Activated gamma-delta T cell treated with anti-CD3 and anti-CD28 coated beads, Interleukin-2, amount 50 U/mL, for 16 hours (primary cell): ENCODE measurements at places on chromosomes 12 and 14.

- no peak for DNase-seq
These were observed 2.4 kb downstream of the ETNK1 start for GRCh38 chr12:22627371-22627770.

GRCh38 chr12:104877103-104877705 is 80.9 kb downstream of the SLC41A2 start:
- DNase-seq = no peak

- DNase-seq = no peak
These were observed 10.1 kb upstream of the SPATS2 start for GRCh38 chr12:49357103-49357678.

DNA sequence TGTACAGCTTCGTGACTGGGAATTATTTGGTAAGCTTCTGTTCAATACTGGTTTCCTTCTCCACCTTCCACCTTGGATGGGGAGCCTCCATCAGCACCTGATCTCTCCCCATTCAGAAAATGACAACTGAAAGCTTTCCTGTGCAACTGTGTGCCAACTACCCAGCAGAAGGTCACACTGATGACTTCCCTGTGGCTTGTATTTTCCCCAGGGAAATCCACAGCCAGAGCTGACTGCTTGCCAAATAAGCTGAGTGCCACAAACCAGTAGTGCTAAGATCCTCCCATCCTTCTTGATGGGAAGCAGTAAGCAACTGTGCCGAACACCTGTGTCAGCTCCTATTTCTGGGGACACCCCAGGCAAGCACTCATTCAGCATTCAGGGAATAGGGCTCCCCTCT is 257.2 kb upstream of the SOX5 start:
- no peak for DNase-seq

- DNase-seq = no peak
These were observed 17.3 kb downstream of the GALC start for GRCh38 chr14:87975636-87976035.
